Fibroblast of the aortic adventitia (primary cell): ENCODE measurements at places on chromosomes 7 and 10.

DNA sequence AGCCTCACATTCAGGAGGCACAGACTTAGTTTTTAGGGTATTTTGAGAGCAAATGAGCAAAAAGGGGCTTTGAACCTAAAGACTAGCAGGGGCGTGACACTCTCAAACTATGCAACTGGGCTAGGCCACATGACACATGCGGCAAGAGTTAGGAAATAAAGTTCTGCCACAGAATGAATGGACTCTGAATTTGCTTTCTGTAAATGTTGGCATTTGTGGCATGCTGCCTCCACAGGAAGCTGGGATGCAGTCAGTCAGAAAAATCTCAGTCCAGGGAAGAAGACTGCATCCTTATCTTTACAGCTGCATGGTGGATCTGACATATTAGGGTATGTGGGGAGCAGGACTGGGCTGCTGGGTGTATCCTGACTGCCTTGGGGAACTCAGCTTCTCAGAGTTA lies 181.0 kb downstream of the COBL start:
- no peak for DNase-seq

GRCh38 chr10:122307669-122308416 lies 36.7 kb downstream of the BTBD16 start:
- DNase-seq, result peak; percentile 99

- DNase-seq, result peak; percentile 66
Observed at GRCh38 chr7:92602352-92603088, 12.3 kb upstream of the FAM133B start.

DNA sequence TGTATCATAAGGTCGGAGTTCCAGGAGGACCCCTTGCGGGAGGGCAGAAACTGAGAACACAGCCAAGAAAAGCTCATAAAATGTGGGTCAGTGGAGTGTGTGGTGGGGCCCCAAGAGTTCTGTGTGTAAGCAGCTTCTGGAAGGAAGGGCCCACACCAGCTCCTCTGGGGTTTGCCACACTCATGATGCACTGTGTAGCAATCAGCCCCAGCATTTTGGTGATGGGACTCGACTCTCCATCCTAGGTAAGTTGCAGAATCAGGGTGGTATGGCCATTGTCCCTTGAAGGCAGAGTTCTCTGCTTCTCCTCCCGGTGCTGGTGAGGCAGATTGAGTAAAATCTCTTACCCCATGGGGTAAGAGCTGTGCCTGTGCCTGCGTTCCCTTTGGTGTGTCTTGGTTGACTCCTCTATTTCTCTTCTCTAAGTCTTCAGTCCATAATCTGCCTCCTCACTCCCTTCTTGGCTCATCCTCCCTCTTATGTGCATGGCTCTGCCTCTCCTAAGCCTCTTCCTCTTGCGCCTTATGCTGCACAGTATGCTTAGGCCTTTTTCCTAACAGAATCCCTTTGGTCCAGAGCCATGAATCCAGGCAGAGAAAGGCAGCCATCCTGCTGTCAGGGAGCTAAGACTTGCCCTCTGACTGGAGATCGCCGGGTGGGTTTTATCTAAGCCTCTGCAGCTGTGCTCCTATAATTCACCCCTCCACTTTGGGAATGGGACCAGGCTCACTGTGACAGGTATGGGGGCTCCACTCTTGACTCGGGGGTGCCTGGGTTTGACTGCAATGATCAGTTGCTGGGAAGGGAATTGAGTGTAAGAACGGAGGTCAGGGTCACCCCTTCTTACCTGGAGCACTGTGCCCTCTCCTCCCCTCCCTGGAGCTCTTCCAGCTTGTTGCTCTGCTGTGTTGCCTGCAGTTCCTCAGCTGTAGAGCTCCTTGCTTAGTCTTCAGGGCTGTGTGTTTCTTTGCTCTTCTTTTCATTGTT lies 17.8 kb downstream of the PRSS2 start:
- DNase-seq, result no peak

- peak; percentile 5 for DNase-seq
Observed at GRCh38 chr10:118844731-118845521, 90.2 kb upstream of the CACUL1 start.
